ENCODE measurements at places on chromosomes 12 and 14.

GRCh38 chr12:88633312-88633711 lies 53.0 kb upstream of the KITLG start:
- no peak for DNase-seq
- peaks cover 2% of the 10 kb centered on the region for H3K4me1 ChIP-seq
- H3K36me3 ChIP-seq: no peaks in the 10 kb centered on the region
- H3K4me3 ChIP-seq: no peak overlapping the region

- H3K27me3 ChIP-seq: peaks cover 12% of the 10 kb centered on the region
- no peaks in the 10 kb centered on the region for H3K36me3 ChIP-seq
- DNase-seq: peak; percentile 30
- H3K4me1 ChIP-seq: no peaks in the 10 kb centered on the region
- H3K4me3 ChIP-seq: no peak overlapping the region
These were observed 10.9 kb upstream of the LGMN start for GRCh38 chr14:92759300-92759678.

GRCh38 chr14:86596024-86596423 lies 1066.1 kb downstream of the FLRT2 start:
- DNase-seq: no peak
- no peaks in the 10 kb centered on the region for H3K4me1 ChIP-seq
- no peak overlapping the region for H3K27ac ChIP-seq
- no peaks in the 10 kb centered on the region for H3K27me3 ChIP-seq

GRCh38 chr14:101825797-101826196 lies 64.3 kb downstream of the PPP2R5C start:
- no peak overlapping the region for H3K4me3 ChIP-seq
- no peaks in the 10 kb centered on the region for H3K27me3 ChIP-seq
- H3K27ac ChIP-seq: no peak overlapping the region
- no peak for DNase-seq
- no peaks in the 10 kb centered on the region for H3K4me1 ChIP-seq

GRCh38 chr12:131177599-131177998 lies 223.9 kb downstream of the ADGRD1 start:
- H3K4me1 ChIP-seq: no peaks in the 10 kb centered on the region
- no peak for DNase-seq
- H3K4me3 ChIP-seq: no peak overlapping the region
- H3K36me3 ChIP-seq: peaks cover 13% of the 10 kb centered on the region
- peaks cover 5% of the 10 kb centered on the region for H3K27me3 ChIP-seq
